Stimulated activated CD4-positive, alpha-beta T cell treated with anti-CD3 and anti-CD28 coated beads, TNF-alpha, amount 100 ng/mL, for 24 hours (primary cell): ENCODE measurements at places on chromosomes 1 and 21.

DNA sequence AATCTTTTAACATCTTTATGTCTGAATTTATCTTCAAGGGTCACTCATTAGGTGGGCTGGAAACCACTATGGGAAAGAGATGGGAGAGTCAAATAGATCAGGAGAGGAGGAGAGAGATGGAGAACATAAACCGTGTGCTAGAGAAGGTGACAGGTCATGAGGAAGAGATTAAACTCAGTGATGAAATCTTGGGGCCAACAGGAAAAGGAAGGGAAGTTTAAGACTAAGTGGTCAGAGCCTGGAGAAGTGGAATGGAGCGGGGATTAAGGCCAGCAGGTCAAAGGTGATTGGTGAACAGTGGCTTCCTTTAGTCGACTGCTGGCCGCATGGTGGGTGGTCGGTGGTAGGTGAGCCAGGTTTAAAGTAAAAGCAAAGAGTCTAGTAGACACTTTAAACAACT lies 169.3 kb upstream of the IVNS1ABP start:
- DNase-seq, result no peak

- DNase-seq, result no peak
Observed at GRCh38 chr1:60564916-60565750, 491.6 kb upstream of the C1orf87 start.

DNA sequence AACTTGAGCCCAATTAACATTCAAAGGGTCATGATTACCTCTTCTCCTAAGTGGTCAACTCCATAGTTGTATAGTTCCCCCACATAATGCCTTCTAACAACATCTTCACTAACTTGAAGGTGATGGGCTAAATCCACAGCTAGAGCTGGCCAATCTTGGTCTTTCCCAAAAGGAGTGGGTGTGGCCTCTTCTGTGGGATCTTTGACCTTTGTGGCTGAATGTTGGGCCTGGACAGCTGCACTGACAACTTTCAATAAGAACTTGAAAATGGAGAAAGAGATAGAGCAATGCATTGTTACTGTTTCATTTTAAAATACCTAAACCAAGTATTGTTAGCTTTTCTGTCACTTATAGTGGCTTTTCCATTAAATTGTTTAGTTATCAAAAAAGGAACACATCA lies 59.2 kb downstream of the IARS2 start:
- DNase-seq, result no peak

DNA sequence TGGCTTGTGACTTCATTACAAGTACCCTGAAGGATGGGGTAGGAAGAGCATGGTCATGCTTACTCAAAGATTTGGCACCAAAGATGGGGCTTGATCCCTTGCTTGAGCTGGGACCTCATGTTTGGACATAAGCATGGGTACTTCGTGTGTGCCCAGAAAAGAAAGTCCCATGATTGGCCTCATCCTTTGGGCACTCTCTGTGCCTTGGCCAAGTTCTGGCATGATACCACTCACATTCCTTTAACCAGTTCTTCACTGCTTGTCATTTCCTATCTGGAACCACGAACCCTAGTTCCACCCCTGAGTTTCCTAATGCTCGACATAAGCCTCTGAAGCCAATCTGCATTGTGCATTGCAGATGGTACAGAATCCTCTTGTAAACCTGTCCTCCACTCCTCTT lies 107.0 kb downstream of the NAV1 start:
- DNase-seq, result no peak

GRCh38 chr1:206117151-206117948 lies at the start of gene AVPR1B:
Gene AVPR1B (minus strand): TSS chr1:206117388. CDS start chr1:206116890, 498 bp downstream.
- peak; percentile 30 for DNase-seq

DNA sequence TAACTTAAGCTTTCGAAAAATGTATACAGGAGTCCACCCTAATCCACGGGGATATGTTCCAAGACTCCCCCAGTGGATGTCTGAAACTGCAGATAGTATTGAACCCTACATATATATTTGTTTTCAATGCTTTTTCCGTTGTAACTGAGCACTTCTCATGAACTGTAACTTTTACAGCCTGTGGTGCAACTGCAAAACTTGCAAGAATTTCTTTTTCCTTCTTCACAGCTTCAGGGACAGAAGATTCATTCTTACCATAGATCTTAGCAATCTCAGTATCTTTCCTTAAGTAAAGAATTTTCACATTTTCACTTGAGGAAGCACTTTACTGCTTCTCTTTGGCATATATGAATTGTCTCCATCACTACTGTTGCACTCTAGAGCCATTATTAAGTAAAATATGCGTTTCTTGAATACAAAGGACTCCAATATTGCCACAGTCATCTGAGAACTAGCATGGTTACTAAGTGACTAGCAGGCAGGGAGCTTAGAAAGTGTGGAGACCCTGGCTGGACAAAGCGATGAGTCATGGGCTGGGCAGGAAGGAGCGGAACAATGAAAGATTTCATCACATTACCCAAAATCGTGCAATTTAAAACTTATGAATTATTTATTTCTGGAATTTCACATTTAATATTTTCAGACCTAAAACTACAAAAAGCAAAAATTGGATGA lies 14.1 kb downstream of the DPYD start:
- DNase-seq, result no peak

DNA sequence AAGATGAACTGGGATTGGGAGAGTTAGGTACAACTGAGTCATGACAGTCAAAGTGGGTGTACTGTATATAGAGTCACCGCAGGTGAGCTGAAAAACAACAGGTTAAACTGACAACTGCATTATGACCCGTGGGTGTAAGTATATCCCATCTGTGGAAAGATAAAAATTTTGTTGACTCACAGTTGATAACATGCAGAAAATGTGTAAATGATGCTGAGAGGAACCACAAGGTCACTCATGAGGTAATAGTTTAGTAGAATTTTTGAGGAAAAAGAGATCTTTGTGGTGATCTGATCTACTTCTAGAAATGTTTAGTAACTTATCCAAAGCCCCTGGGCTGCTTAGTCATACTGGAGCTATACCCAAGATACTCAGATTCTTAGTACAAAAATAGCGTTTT lies 838 bp downstream of the OR2C3 start:
- no peak for DNase-seq

DNA sequence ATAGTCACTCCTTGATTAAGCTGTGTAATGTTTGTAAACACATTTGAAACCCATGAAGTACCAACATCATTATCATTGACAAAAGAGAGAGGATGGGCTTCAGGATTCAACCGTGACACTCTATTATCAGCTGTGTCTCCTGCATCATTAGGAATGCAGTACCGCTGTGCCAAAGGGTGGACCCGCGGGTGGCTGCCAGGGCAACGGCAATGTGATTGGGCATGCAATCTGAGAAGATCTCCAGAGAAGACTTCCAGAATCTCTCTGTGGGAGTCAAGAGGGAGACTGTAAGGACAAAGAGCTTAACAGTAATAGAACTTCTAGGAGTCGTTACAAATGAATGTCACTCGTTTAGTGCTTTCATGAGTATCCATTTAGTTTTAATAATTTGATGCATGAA lies 97.9 kb downstream of the USH2A start:
- no peak for DNase-seq

DNA sequence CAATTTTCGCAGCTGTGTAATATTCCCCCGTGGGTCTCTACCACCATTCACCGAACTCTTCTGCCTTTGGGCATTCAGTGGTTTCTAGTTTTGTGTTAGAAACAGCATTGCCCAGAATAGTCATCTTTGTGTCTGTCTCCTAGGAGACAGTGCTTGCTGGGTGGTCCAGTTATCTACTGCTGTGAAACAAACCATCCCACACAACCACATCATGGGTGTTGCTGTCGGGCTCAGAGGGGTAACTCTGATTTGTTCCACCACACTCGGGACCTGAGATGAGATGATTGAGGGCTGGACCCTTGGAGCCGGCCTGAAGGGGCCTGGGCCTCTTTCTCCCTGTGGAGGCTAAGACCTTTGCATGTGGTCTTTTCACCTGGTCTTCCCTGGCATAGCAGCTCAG lies 427.2 kb upstream of the VAMP3 start:
- DNase-seq, result no peak

GRCh38 chr1:180887841-180888240 lies 24.9 kb upstream of the KIAA1614 start:
- DNase-seq, result no peak

DNA sequence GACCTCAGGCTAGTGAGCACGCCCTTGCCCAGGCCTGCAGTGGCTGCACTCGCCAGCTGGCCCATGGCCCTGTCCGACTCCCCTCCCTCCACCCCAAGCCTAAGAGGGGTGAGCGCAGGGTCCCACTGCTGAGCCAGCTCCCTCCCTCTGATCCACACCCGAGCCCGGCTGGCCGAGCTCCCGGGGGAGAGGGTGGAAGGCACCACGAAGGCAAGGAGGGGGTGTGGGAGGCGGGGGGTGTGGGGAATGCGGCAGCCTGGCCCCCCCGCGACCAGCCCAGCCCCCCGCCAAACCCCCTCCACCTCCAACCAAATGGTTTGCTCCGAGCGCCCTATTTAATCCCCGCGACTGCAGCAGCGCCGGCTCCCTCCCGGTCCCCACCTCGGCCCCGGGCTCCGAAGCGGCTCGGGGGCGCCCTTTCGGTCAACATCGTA lies at the start of gene CADM3:
Gene CADM3, plus strand, starts transcription at position 362 of the 434 bp plus-strand sequence. CDS start 151 bp downstream, outside the sequence.
- no peak for DNase-seq

DNA sequence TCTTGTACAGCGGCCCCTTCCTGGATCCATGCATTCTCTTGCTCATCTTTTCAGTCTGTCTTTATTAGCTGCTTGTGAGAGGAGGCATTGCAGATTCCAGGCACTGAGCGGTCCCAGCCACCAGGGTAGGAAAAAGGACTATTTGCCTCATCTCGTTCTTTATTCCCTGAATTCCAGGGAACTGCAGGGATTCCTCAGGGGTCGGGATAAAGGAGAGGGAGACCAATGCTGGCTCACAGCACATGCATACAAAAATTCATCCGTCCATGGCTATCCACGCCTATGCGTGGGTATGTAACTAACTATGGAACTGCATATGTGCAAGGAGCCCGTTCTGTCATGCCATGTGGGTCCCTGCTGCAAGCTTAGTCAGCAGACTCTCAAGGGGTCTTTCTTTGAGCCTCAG lies 879 bp upstream of the PLPPR5 start:
- DNase-seq, result no peak

DNA sequence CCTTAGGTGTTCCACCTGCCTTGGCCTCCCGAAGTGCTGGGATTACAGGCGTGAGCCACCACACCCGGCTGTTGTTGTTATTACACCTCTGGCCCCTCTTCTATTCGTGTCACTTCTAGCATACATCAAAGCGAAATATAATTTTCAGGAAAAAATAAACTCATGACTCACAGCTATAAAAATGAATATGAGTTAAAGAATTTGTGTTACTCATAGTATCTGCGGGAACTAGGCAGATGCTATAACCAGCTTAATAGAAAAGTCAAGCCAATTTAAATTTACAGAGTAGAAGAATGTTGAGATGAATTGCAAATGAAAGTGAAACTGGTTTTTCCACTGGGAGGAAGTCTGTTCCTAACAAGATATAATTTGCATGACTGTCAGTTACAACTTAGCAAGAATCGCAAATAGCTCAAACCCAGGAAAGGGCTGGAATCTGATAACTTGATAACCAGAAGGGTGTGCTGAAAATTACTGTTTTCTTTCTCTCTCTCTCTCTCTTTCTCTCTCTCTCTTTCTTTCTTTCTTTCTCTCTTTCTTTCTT lies 11.2 kb downstream of the OR2W3 start:
- DNase-seq, result no peak

GRCh38 chr1:25725482-25725881 lies 74.5 kb upstream of the SELENON start:
- DNase-seq, result no peak

DNA sequence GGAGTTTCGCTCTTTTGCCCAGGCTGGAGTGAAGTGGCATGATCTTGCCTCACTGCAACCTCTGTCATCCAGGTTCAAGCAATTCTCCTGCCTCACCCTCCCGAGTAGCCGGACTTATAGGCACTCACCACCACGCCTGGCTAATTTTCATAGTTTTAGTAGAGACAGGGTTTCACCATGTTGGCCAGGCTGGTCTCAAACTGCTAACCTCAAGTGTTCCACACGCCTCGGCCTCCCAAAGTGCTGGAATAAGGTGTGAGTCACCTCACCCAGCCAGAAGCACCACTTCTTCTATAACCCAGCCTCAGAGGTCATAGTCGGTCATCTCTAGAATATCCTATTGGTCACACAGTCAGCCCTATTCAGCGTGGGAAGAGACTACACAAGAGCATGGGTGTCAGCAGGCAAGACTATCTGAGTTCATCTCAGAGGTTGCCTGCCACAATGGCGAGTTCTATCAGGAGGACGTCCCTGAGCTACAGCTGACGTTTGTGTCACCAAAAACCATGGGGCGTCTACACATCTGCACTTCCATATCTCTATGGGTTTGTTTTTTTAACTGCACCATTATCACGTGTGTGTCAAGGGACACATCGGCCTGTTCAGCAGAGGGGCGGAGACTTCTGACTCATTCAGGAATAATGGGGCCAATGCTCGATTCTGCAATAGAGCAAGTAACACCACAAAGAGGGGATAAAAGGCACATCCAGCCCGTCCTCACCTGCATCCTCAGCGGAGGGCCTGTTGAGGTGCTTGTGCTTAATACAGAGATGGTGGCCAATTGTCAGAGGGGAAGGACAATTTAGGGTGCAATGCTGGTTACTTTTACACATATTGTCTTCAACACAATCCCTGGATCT lies 256.3 kb upstream of the IRF2BP2 start:
- DNase-seq, result no peak

GRCh38 chr1:161185732-161186311 lies 8.5 kb upstream of the B4GALT3 start:
- DNase-seq, result no peak

GRCh38 chr1:107702946-107703571 lies 261.9 kb downstream of the VAV3 start:
- DNase-seq, result no peak

DNA sequence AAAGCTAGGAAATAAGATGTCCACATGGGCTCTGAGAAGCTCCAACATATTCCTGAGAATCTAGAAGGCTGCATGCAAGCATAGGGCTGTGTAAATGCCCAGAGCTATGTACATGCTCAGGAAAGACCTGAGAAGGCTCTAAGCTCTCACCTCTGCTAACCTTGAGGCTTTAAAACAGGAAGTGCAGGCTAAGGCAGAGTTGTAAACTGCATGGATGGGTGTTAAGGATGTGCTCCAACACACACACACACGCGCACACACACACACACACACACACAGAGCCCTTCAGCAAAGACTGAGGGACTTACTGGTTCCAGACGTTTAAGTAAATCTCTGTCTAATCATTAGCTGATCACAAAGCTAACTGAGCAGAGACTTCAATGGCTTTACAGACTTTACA lies 162.9 kb downstream of the TRABD2B start:
- no peak for DNase-seq

GRCh38 chr1:43729816-43730463 lies 22.6 kb downstream of the ST3GAL3 start:
- DNase-seq, result no peak

- DNase-seq, result no peak
Observed at GRCh38 chr1:58804853-58805565, 21.2 kb upstream of the JUN start.

- DNase-seq, result no peak
Observed at GRCh38 chr1:157301477-157302198, 163.4 kb upstream of the ETV3 start.

DNA sequence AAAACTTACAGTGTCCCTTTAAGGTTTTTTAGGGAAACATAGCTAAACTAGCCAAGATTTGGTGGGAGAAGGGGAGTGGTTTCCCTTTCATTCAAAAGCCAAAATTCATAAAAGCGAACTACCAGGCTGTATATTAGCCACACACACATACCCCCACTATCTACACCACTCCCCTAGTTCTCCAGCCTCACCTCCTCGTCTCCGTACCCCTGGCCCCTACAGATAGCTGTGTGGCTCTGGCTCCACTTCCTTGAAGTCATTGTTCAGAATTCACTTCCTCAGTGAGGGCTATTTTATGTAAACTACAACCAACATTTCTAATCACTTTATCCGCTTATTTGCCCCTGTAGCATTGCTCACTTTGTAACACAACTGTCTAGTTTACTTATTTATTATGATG lies 5.3 kb upstream of the DPH5 start:
- no peak for DNase-seq
